ENCODE measurements at places on chromosomes 2 and 18. TPM values are rescaled to one million over a fixed set of nuclear protein-coding genes. Genes with fewer than 3 reads are reported as not detected.

Gene PCARE
- polyA plus RNA-seq: not detected

DNA sequence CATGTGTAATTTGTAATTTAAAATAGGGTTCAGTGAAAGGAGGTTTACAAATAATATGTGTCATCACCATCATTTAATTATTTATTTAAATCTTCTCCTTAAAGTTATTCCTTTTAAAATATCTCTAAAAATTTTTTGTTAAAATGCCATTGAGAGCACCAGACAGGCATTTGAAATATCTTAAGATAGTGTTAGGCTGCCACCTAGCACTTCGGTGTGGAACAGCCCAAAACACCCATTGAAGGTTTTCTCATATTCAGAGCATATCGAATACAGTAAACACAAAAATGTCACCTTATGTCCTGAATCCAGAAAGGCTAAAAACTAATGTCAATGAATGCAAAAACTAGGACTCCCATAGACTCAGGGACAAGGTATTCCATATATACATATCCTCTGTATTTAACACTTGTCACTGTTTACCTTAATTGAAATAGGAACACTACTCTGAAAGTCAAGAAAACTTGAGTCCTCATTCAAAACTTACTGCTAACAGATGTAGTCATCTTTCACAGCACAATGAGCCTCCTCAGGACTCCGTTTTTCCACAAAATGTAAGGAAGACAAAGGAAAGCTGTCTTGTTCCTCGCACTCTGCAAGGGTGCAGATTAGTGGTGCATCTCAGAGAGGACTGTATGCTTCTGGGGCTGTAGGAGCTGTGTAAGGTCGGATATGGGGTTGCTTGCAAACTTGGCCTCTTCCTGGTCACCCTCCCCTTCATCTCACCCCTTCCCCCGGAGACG lies 329.5 kb downstream of the PAX3 start:
- DNase-seq: peak; percentile 46
- H3K27ac ChIP-seq: no peak overlapping the region
- no peak overlapping the region for H3K4me3 ChIP-seq
- H3K4me1 ChIP-seq: no peaks in the 10 kb centered on the region
- no peaks in the 10 kb centered on the region for H3K27me3 ChIP-seq

Gene MROH2A
- 0.30 TPM for polyA plus RNA-seq

Gene B3GNT7
- 13.8 TPM for polyA plus RNA-seq

Gene CNGA3
- 1.5 TPM for polyA plus RNA-seq

Gene SCTR
- polyA plus RNA-seq: 48.8 TPM

DNA sequence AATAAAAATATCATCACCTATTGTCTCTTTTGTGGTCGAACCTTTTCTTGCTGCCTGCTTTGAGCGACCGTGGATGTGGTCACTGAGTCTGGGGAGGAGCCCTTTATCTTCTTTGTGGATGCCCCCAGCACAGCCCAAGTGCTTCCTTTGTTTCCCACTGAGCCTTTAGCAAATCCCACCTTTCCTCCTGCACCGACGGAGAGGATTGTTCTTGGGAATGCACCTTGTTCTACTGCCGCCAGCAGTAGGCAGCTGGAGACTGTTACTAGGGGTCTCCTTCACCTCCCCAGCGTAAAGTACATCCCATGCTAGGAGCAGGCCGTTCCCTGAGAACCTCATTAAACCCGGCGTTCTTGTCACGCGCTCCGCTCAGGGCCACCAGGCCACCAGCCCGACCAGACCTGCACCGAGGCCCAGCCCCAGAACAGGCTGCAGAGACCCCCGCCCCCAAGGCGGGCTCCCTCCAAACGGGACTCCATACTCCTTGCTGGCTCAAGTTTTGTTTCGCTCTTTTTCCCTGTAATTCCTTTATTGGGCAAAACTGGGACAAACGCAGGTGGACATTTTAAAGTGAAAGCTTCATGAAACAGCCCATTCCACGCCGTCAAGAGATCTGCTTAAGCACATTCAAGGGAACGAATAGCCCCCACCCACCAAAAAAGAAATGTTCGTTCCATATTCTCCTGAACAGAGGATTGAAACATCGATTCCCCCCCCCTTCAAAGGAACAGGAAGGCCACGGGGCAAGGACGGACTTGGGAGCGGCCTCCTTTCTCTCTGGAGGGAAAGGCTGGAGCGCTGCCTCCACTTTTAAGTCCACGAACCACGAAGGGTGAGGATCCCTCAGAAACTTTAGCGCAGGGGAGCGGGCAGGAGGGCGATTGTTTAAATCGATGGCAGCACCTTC lies 1.1 kb upstream of the MAT2A start:
- H3K4me1 ChIP-seq: peaks cover 27% of the 10 kb centered on the region
- peaks cover 12% of the 10 kb centered on the region for H3K36me3 ChIP-seq
- H3K4me3 ChIP-seq: peak overlapping the region; percentile 71
- H3K27me3 ChIP-seq: no peaks in the 10 kb centered on the region
- H3K27ac ChIP-seq: peak overlapping the region; percentile 98

Gene CCDC102B
- polyA plus RNA-seq: 5.1 TPM

Gene SIX2
- polyA plus RNA-seq: 0.12 TPM

DNA sequence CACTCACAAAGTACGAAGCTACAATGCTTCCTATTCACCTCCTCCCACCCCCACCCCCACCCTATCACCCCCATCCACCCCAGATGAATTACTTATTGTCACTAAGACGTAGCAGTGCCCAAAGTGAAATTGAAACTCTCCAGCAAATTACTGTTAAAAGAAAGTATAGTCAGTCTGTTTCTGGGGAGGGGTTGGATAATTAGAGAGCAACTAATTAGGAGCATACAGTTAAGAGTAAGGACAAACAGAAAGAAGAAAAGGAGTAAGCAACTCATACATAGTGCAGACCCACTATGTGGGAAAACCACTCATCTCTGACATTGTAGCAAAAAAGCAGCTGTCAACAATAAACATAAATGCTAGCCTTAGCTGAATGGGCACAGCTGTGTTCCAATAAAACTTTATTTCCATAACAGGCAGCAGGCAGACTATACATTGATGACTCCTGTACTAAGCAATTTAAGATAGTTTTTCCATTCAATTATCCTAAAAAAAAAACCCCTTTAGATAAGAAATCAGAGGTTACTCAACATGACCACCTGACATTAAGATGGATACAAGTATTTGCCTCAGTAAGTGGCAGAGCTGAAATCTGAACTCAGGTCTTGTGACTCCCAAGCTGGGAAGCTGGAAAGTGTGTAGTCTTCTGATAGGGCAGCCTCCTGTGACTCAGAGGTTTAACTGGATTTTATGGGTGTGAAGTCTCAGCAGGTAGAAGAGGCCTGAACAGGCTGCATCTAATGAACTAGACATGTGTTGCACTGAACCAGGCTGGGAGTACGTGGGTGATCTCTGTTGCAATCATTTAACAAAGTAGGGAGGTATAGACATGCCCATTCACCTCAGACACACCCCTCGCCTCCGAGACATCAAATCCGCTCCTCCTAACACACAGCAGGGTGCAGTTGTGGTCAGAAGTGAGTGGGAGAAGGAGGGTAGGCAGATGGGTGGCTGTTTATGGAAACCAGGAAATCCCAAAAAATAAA lies 171.8 kb upstream of the KLF7 start:
- H3K27ac ChIP-seq: peak overlapping the region; percentile 46
- H3K27me3 ChIP-seq: no peaks in the 10 kb centered on the region
- peak overlapping the region; percentile 9 for H3K4me3 ChIP-seq
- DNase-seq: no peak
- peaks cover 2% of the 10 kb centered on the region for H3K4me1 ChIP-seq

- no peak overlapping the region for H3K27ac ChIP-seq
- DNase-seq: no peak
- H3K27me3 ChIP-seq: no peaks in the 10 kb centered on the region
- H3K36me3 ChIP-seq: no peaks in the 10 kb centered on the region
- no peaks in the 10 kb centered on the region for H3K4me1 ChIP-seq
Observed at GRCh38 chr2:133240491-133241223, 327.6 kb downstream of the NCKAP5 start.

Gene GPR55
- 0.22 TPM for polyA plus RNA-seq

- H3K27me3 ChIP-seq: no peaks in the 10 kb centered on the region
- H3K4me3 ChIP-seq: no peak overlapping the region
- no peak for DNase-seq
- peaks cover 34% of the 10 kb centered on the region for H3K4me1 ChIP-seq
Observed at GRCh38 chr2:47070920-47071824, 83.9 kb downstream of the STPG4 start.

DNA sequence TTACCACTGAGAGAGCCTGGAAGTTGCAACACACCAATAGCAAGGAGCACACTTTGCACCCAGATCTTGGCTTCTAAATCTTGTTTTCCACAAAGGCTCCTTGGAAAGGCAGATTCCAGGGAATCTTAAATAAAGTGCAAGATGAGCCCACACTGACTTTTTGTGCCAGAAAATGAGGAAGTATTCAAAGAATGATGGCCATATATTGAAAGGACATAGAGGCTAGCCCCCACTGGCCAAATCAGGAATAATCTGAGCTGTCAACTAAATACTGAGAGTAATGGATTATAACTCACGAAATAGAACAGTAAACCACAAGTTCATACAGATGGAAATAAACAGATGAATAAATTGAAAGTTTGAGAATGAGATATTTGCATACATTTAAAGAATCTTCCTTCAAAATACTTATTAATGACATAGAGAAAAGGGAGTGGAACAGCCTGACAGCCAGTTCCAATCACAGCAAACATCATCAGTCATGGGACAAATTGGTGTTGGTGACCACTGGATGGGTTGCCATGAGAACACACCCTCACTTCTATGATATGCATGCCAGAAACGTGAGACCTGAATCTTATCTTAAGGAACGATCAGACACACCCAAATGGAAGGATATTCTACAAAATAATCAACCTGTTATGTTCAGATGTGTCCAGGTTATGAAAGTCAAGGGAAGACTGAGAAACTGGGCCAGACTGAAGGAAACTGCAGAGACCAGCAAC lies 12.2 kb upstream of the ACKR3 start:
- H3K27me3 ChIP-seq: no peaks in the 10 kb centered on the region
- H3K27ac ChIP-seq: no peak overlapping the region
- DNase-seq: no peak
- H3K36me3 ChIP-seq: no peaks in the 10 kb centered on the region
- H3K4me1 ChIP-seq: peaks cover 8% of the 10 kb centered on the region

Gene MOCOS
- 18.1 TPM for polyA plus RNA-seq

DNA sequence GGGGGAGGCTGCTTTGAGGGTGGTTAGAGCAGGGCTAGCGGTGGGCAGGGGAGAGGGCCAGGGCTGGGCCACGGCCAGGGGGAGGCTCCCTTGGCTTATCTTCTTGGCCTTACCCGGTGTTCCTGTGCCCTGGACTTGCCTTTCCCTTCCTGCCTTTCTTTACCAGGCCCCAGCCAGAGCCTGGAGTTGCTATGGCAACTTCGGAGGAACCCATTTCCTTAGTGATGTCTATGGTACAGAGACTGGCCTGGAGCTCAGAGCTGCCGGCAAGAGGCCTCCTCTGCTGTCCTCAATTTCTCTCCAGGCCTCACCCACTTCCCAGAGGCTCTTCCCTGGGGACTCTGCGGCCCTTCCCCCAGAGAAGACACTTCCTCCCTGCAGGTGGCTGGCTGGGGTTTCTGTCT lies 11.5 kb downstream of the SPEG start:
- DNase-seq: peak; percentile 20
- no peak overlapping the region for H3K4me3 ChIP-seq
- H3K27ac ChIP-seq: peak overlapping the region; percentile 33

DNA sequence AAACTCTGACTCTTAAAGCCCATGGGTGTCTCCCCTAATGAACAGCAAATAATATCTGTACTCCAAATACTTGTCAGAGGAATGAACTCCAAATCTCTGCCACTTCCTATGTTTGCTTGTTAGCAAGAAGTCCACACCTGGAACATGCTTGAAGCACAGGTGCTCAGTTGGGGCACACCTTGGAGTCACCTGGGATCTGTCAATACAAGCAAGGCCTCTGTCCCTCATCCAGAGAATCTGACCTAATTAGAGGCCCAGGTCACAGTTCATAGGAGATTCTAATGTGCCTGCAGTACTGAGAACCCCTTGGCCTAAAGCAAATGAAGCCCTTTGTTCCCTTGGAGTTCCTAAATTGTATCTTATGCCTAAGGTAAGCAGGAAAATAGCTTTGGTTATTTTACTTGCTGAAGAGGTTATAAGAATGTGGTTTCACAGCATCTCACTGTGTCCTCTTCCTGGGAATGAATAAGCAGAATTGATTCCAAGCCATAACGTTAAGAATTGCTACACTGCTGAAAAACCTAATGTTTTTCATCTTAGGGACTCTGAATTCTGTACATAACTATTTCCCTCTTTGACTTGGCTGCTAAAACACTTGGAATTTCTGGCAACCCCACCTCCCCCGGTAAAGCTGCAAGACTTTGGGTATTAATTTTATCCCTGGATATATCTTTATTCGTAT lies 113.4 kb downstream of the PIEZO2 start:
- H3K4me1 ChIP-seq: no peaks in the 10 kb centered on the region
- DNase-seq: no peak
- H3K27ac ChIP-seq: no peak overlapping the region
- no peaks in the 10 kb centered on the region for H3K27me3 ChIP-seq
- no peak overlapping the region for H3K4me3 ChIP-seq
- H3K36me3 ChIP-seq: no peaks in the 10 kb centered on the region

DNA sequence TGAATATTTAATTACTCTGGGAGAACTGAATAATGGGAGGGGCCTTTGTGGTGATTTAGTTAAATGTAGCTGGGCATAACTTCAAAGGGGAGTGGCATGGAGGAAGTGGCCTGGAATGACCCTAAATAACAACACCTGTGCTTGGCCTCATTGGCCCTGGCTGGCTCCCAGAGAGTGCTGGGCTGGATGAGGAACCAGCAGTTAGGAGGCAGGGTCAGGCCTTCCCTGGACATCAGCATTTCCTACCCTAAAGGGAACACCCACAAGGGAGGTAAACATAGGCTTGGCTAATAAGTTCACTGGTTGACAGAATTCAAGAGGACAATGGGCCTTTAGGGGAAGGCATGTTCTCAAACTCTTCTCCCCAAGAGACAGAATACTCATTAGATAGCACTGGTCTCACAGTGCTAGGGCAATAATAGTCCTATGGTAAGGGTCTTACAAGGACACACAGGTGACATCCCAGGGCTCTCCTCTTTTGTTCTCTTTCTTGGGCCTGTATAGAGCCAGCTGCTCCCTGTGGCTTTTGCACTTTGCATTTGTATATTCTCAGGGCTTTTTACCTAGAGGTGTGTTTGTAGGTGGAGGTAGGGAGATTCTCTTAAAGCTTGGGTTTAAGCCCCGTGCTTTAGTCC lies 106.8 kb downstream of the ZNF519 start:
- H3K4me3 ChIP-seq: no peak overlapping the region
- no peaks in the 10 kb centered on the region for H3K27me3 ChIP-seq
- no peak for DNase-seq

Measured in small intestine (tissue), 16 donors.